Endothelial cell of umbilical vein (primary cell): ENCODE measurements at places on chromosomes 6 and 20. TPM values are rescaled to one million over a fixed set of nuclear protein-coding genes. Genes with fewer than 3 reads are reported as not detected.

The SMIM26 gene
- 54.1 and 62.4 TPM in 2 replicates for total RNA-seq

- peak; percentile 41 for DNase-seq
Observed at GRCh38 chr20:51420111-51420510, 122.4 kb downstream of the NFATC2 start.

GRCh38 chr6:25586927-25587326 is 65.1 kb upstream of the SCGN start:
- no peak for DNase-seq

GRCh38 chr6:8110725-8111124 is 8.4 kb upstream of the EEF1E1 start:
- no peak for DNase-seq

DNA sequence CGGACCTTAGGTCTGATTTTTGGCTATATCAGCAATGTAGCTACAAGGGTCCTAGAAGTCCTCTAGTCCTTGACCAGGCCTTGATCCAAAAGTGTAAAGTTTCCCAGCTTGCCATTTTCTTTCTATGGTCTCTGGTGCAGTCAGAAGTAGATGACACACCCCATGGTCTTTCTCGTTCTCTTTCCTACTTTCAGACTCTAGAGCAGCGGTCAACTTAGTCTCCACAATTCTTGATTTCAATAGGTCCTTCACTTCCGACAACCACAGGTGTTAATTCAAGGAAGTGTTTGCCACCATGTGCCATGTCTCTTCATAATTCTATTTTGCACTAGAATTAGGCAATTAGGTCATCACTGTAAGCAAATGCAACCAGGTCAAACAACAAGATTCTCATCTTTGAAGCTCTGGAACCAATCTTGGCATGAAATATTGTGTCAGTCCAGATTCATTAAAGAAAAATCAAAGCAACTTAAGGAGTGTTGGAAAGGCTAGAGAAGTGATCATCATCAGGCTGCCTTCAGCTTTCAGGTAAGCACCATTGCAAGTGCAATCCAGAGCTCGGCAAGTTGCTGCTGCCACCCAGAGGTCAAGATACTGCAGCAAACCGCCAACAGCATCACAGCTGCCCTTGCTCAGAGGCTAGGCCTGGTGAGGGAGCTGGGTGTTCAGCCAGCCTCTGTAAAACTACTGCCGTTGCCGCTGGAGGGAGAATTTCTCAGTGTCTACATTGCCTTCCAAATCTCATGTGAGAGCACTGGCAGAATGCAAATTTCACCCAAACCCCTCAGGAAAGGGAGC is 5.6 kb upstream of the SYNE1 start:
- DNase-seq, result peak; percentile 59

DNA sequence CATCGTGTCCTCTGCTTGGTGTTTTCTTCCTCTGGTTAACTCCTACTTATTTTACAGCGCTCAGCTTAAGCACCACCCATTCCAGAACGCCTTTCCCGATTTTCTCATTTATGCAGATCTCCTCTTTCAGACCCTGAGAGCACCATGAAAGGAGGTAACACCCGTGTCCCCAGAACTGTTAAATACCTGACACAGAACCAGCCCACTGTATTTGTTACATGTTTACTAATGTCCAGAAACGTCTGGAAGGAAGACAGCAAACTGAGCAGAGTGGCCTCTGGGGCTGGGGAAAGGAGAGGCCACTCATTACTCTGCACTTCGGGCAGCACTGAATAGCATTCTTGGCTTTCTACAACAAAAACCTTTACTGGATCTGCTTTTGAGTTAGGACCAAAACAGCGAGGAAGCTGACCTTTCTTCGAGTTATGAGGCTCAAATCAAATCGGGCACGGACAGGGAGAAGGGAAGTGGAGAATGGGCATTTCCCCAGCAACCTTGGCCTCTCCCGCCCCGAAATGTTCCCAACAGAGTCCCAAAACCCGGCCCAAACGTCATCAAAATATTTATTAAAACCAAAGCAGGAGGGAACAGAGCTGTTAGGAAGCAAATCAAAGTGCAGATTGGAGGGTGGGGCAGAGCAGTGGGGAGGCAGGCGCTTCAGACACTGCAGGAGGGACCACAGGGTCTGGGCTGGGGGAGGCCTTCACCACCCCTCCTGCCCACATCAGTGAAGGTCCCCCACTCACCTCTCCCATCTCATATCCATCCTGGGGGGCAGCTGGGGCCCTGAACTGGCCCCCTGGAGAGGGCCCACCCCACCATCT is 1.1 kb upstream of the NECAB3 start:
- no peak for DNase-seq

GRCh38 chr6:6843057-6843627 is 254.6 kb downstream of the LY86 start:
- DNase-seq, result no peak

GRCh38 chr6:105402939-105403935 is at the start of gene PREP:
PREP (minus strand) TSS chr6:105403082; CDS start chr6:105402891, 191 bp downstream.
- DNase-seq, result peak; percentile 85

GRCh38 chr20:47320990-47321805 is 35.3 kb downstream of the ZMYND8 start:
- DNase-seq, result no peak
